ENCODE measurements at places on chromosomes 1 and 21. TPM values are rescaled to one million over a fixed set of nuclear protein-coding genes. Genes with fewer than 3 reads are reported as not detected.
A peak's percentile ranks its signal among the peaks of the same experiment; 100 is the strongest.

- H3K36me3 ChIP-seq, result no peaks in the 10 kb centered on the region
- peaks cover 37% of the 10 kb centered on the region for H3K27me3 ChIP-seq
- H3K4me1 ChIP-seq, result no peaks in the 10 kb centered on the region
- no peak for DNase-seq
- no peak overlapping the region for H3K27ac ChIP-seq
These were observed 20.5 kb downstream of the KNCN start for GRCh38 chr1:46530791-46531409.

GRCh38 chr1:173009597-173009996 lies 41.1 kb downstream of the TNFSF18 start:
- no peak overlapping the region for H3K27ac ChIP-seq
- H3K4me3 ChIP-seq, result no peak overlapping the region
- H3K4me1 ChIP-seq, result peaks cover 34% of the 10 kb centered on the region
- DNase-seq, result no peak

DNA sequence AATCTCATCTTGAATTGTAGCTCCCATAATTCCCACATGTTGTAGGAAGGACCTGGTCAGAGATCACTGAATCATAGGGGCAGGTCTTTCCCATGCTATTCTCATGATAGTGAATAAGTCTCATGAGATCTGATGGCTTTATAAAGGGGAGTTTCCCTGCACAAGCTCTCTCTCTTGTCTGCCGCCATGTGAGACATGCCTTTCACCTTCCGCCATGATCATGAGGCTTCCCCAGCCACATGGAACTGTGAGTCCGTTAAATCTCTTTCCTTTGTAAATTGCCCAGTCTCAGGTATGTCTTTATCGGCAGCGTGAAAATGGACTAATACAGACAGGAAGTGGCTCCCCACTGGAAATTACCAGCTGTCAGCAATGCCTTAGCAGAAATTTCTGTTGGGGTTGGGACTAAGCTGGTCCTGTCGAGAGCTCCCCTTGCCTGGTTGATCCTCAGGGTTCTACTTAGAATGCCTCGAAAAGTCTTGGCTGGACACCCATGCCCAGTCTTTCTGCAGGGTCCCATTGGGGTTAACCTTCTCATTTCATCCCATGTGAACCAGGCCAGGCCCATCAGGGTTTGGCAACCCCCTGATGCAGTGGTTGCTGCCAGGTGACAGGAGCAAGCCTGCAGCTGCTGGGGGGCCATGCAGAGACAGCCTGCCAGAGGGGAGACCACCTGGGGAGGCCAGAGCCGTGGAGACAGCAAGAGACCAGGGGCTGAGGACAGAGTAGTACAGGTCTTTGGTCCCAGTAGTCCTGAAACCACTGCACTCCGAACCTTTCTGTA lies 2.8 kb upstream of the ABCG1 start:
- H3K27me3 ChIP-seq, result peaks cover 25% of the 10 kb centered on the region
- no peak overlapping the region for H3K4me3 ChIP-seq
- H3K36me3 ChIP-seq, result no peaks in the 10 kb centered on the region
- no peak for DNase-seq
- H3K4me1 ChIP-seq, result peaks cover 6% of the 10 kb centered on the region
- no peak overlapping the region for H3K27ac ChIP-seq

DNA sequence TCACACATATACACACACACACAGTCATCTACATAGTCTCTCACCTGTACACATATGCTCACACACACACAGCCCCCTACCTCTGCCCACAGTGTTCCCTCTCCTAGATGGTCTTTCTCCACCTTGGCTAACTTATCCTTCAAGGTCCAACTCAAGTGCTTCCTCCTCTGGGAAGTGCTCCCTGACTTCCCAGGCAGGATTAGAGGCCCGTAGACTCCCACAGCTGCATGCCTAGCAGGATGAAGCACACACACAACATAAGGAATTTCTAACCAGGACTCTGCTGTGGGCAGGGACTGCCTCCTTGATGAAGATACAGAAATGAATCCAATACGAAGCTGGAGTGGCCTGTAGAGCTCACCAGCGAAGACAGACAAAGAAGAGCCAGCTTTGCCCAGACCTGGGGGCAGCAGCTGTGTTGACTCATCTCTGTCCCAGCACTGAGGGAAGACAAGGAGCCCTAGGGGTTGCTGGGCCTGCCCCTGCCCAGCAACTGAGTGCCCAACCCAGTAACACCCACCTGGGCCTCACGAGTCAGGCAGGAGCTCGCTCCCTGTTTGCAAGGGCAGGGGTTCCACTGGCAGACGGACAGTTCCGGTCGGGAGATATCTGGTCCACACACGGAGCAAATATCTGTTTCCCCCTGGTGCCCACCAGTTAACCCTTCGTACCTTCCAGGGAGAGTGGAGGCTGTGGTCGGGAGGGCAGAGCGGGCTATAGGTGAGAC lies 100.8 kb downstream of the DMRTB1 start:
- H3K27me3 ChIP-seq, result peaks cover 14% of the 10 kb centered on the region
- H3K4me1 ChIP-seq, result no peaks in the 10 kb centered on the region
- H3K27ac ChIP-seq, result no peak overlapping the region

DNA sequence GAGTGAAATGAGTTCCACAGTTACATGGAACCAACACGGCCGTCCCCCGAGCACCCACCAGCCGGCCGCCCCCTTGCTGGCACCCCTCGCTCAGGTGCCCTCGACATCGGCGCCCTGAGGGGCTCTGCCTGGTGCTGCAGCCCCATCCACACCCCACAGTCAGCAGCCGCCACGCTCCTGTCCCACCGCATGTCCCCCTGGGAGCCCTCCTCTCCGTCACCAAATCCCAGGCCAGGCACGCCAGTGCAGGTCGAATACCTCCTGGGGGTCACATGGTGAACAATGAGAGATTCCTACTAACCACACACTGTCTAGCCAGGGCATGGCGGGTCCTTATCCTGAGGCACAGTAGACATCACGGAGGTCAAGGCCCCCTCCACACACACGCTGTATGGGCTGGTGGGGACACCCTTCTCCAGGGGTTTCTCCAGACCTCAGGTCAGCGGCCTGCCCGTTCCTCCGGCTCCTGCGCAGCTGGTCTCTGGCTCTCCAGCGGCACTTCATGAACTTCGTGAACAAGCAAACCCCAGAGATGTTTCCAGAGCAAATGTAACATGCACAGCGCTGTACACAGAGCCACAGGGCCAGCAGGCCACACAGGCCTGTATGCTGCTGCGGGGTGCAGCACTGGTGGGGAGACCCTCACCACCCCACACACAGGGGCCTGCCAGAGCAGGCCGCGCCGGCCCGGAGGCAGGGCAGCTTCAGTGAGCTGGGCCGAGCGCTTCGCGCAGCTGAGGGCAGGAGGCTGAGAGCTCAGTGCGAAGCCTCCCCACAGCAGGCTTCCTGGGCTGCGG lies 21.8 kb downstream of the POFUT2 start:
- H3K4me3 ChIP-seq, result no peak overlapping the region
- no peaks in the 10 kb centered on the region for H3K4me1 ChIP-seq
- no peak for DNase-seq
- peaks cover 18% of the 10 kb centered on the region for H3K36me3 ChIP-seq
- peaks cover 6% of the 10 kb centered on the region for H3K27me3 ChIP-seq

- H3K27me3 ChIP-seq, result peaks cover 53% of the 10 kb centered on the region
- no peak for DNase-seq
- H3K27ac ChIP-seq, result no peak overlapping the region
These were observed 5.5 kb upstream of the KCNJ9 start for GRCh38 chr1:160075836-160076235.

RRAGC gene
- 25.9 TPM for total RNA-seq

DNA sequence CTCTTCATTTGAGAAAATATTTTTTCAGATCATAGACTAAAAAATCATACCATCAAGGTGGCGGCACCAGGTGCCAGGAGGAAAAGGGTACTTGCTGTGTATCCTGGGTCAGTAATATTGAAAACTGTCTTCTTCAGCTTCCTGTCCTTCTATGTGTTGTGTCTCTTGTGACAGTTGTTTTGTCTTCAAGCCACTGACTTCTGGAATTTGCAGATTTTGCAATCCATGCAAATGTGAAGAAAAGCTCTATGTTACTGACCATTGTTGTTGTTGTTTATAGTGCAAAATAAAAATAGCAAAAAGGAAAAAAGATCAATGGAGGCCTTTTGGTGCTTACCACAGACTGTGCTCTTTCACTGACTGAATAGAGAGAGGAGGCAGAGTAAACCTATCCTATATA lies 83.2 kb upstream of the RHOU start:
- H3K27me3 ChIP-seq, result peaks cover 7% of the 10 kb centered on the region
- peaks cover 26% of the 10 kb centered on the region for H3K4me1 ChIP-seq
- H3K36me3 ChIP-seq, result no peaks in the 10 kb centered on the region
- H3K27ac ChIP-seq, result no peak overlapping the region

PRPF38A gene
- total RNA-seq, result 25.3 TPM

HPDL gene
- total RNA-seq, result 0.61 TPM

DNA sequence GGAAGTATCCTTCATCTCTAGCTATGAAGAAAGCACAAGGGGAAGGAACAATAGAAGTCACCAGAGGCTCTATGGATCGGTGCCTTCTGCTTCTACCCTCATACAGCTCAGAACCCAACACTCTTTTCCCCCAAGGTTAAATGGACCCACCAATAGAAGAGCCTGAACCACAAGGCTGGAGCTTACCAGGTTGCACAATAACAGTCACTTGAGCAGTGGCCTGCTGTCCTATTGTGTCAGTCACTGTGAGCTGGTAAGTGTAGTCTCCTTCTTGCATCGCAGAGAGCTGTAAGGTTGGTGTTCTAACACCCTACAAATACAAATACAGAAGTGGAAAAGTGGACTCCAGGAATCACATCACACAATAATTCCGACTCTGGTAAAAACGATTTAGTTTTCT lies 103.0 kb downstream of the KIAA0319L start:
- no peak overlapping the region for H3K4me3 ChIP-seq
- no peak for DNase-seq
- H3K4me1 ChIP-seq, result peaks cover 45% of the 10 kb centered on the region
- peaks cover 14% of the 10 kb centered on the region for H3K36me3 ChIP-seq
- H3K27ac ChIP-seq, result peak overlapping the region; percentile 50
- H3K27me3 ChIP-seq, result no peaks in the 10 kb centered on the region

- peak; percentile 74 for DNase-seq
- peaks cover 16% of the 10 kb centered on the region for H3K4me1 ChIP-seq
- no peak overlapping the region for H3K4me3 ChIP-seq
- peak overlapping the region; percentile 69 for H3K27ac ChIP-seq
These were observed 92.6 kb upstream of the NEK7 start for GRCh38 chr1:198064181-198064580.

DNA sequence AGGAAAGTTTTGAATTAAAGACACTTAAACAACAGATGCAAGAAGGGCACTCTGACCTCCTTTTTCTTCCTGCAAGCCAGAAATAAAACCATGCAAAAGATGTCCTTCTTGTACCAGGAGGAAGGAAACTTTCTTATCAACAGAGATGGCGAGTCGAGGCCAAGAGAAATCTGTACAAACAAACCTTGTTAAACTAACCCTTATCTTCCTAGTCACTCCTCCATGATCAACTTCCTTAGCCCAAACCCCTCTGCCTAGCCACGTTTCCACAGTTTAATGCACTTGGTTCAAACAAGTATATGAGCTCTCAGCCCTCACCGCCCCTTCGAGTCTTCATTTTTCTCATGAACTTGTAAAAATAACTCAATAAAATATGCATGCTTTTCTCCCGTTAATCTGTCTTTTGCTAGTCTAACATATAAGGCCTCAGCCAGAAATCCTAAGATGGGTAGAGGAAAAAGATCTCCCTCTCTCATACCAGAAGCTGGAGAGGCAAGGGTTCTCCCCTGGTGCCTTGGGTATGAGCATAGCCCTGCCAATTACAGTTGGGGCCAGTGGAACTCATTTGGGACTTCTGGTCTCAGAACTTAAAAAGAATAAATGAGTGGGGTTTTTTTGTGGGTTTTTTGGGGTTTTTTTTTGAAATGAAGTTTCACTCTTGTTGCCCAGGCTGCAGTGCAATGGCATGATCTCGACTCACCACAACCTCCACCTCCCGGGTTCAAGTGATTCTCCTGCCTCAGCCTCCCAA lies 141.7 kb upstream of the SOD1 start:
- no peak overlapping the region for H3K4me3 ChIP-seq
- H3K27ac ChIP-seq, result no peak overlapping the region
- no peak for DNase-seq
- no peaks in the 10 kb centered on the region for H3K4me1 ChIP-seq
- H3K36me3 ChIP-seq, result peaks cover 4% of the 10 kb centered on the region

- DNase-seq, result peak; percentile 93
- peaks cover 70% of the 10 kb centered on the region for H3K4me1 ChIP-seq
- H3K36me3 ChIP-seq, result peaks cover 9% of the 10 kb centered on the region
These were observed 17.2 kb downstream of the NFYC start for GRCh38 chr1:40708750-40709099.

DNA sequence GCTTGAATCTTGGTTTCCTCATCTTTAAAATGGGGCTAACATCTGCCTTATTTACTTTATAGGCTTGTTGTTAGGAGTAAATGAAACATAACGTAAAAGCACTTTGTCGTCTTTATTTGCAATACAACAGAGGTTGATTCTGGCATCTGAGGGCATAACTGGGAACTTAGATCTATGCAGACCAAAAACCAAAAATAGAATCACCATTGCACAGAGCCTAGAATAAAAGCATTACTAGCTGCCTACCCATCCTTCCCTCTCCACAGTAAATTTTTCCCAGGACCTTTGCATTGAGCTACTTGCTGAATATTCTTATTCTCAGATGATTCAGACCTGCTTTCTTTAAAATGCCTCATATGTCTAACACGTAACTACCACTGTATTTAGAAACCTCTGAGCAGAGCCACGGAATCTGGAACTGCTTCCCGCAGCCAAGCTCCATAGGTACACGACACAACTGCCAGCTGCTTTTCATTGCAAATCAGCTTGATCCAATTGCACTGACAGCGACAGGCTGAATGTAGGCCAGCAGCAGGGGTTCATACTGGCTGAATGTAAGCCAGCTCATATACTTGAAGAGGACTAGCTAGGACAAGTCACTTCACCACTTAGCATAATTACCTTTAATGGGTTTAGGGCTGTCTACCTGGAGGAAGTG lies 33.2 kb upstream of the SERBP1 start:
- H3K27ac ChIP-seq, result no peak overlapping the region
- peaks cover 7% of the 10 kb centered on the region for H3K4me1 ChIP-seq
- no peak for DNase-seq
- no peak overlapping the region for H3K4me3 ChIP-seq
- peaks cover 21% of the 10 kb centered on the region for H3K27me3 ChIP-seq
- H3K36me3 ChIP-seq, result no peaks in the 10 kb centered on the region

CCDC30 gene
- total RNA-seq, result 0.18 TPM

- no peaks in the 10 kb centered on the region for H3K36me3 ChIP-seq
- no peak for DNase-seq
- no peak overlapping the region for H3K4me3 ChIP-seq
These were observed 19.0 kb downstream of the CLCA1 start for GRCh38 chr1:86487811-86488141.

DNA sequence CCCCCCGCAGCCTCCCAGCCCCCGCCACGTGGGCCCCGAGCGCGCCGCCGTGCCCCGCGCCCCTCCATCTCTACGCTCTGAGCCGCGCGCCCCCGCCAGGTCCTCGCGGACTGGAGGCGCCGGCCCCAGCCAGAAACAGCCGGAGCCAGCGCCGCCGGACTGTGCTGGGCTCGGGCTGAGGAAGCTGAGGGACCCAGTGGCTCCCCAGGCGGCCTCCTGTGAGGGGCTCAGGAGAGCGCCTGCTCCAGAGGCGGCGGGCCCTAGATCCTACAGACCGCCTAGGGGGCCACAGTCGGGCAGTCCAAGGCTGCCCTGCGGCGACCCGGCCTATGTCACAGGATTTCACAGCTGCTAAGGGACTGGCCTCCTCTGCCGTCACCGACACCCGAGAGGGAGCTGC lies 82.1 kb downstream of the NENF start:
- H3K36me3 ChIP-seq, result no peaks in the 10 kb centered on the region
- no peak overlapping the region for H3K27ac ChIP-seq
- H3K4me1 ChIP-seq, result peaks cover 18% of the 10 kb centered on the region
- no peak overlapping the region for H3K4me3 ChIP-seq
